Right renal cortex interstitium (tissue), 3 donors: ENCODE measurements at places on chromosomes 2 and 18. TPM values are rescaled to one million over a fixed set of nuclear protein-coding genes. Genes with fewer than 3 reads are reported as not detected.

GRCh38 chr18:45165176-45165713 lies 450.0 kb upstream of the SLC14A2 start:
- DNase-seq = no peak

- DNase-seq = no peak
Measured at GRCh38 chr18:49835405-49835804, 22.1 kb upstream of the ACAA2 start.

DNA sequence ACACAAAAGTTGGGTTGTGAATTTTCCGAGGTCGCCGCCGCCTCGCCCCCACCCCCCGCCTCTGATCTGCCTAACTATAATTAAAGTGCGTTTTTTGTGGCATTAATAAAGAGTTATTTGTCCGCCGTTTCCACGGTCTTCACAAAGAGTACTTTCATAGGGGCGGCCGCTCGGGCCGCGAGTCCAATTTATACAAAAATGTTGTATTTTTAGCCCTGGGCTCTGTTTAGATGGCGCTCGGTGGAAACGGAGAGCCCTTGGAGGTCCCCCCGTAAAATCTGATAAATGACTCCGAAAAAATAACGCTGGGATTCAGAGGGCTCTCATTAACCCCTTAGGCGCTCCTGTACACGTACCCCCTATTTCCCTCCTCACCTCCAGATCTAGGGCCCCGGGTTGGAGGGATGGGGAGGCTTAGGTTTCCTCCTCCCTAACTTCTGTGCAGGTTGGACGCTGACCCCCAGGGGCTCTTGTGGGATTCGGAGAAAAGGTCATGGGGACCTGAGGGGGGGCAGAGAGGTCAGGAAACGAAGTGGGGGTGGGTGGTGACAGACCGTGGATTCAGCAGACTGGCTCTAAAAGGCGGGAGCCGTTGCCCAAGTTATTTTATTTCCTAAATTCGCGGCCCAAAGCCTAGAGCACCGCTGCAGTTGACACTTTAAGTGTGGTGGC lies 1.9 kb downstream of the CYP26B1 start:
- DNase-seq = no peak

DNA sequence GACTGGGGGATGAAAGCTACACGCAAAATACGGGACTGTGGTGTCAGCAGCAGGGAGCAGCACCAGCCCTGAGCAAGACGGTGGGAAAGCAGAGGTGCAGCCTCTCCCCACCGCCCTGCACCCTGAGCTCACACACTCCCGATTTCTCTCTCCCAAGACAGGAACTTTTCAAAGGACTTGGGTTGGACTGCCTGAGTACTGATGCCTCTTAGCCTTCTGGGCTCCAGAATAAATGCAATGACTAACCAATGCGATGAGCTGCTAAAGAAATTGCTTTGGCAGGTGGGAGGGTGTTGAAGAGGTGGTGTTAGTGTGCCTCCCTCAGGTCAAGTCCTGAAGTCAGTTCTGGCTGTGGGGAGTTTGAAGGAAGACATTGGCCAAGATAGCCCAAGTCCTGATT lies 9.6 kb downstream of the TRIM54 start:
- no peak for DNase-seq

DNA sequence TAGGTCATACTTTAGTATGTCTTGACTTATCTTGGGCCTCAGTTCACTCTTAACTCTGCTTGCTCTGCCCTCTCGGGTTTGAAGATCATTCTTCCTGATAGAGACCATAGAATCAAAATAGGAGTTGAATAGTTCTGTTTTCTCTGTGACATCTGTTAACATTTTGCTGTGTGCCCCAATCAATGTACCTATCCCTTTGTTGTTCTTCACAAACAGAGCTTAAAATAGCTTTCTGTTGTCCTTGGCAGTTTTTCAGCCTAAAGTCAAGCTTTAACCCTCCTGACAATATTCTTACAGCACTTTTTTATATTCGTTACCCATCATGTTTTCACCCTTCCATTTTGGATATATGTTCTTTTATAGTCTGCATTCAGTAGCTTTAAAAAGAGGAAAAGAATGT lies 724.5 kb upstream of the FANCL start:
- DNase-seq = no peak

- DNase-seq = no peak
Measured at GRCh38 chr2:50584185-50584584, 447.7 kb downstream of the NRXN1 start.

DNA sequence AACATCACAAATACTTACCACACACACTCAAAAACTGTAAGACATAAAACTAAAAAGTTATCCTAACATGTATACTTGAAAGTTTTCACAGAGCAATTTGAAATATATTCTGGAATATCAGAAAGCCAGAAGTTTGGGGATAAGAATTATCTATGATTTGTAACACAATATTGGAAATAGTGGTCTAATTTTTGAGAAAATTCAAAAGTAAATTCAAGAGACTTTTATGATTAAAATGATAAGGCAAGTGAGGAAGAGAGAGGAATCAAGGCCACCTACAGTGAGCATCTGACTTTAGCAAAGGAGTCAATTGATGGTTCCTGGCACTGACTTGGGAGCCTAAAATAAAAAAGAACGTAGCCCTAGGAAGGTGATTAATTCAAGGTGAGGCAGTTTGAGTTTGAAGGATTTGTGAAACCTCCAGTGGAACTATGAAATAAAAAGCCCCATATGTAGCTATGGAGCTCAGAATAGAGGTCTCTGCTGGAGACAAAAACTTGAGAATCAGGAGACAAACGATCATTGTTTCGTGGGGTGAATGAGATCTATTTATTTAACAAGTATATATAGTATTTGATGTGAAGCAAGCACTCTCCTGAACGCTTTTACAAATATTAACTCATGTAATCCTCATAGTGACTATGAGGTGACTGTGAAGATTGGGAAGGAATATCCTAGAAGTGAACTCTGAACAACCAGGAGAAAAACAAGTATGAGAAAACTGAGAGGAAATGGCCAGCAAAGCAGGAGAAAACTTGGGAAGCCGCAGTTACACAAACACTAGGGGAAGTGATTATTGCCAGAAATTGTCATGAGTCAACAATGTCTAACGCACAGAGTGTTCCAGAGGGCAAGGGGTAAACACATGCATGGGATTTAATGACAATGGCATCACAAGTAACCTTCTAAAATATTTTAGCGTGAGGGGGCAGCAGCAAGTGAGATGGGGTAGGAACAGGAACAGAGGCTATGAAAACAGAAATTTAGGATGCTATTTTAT lies 12.8 kb downstream of the TFPI start:
- no peak for DNase-seq

DNA sequence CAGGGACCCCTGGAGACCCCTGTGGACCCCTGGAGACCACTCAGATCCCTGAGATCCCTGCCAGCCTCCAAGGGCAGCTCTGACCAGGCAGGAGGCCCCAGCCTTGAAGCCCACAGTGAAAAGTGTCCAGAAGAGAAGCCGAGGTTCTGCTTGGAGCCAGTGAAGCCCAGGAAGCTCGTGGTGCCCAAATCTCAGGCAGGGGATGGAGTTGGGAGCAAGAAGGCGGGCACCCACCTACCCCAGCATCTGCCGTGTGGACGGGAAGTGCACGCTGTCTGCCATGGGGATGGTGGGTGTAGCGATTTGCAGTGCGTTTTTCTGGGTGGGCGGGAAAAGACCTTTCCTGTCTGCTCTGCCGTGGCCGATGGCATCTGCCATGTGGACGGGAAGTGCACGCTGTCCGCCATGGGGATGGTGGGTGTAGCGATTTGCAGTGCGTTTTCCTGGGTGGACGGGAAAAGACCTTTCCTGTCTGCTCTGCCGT lies 120.6 kb upstream of the CTDP1 start:
- no peak for DNase-seq

DNA sequence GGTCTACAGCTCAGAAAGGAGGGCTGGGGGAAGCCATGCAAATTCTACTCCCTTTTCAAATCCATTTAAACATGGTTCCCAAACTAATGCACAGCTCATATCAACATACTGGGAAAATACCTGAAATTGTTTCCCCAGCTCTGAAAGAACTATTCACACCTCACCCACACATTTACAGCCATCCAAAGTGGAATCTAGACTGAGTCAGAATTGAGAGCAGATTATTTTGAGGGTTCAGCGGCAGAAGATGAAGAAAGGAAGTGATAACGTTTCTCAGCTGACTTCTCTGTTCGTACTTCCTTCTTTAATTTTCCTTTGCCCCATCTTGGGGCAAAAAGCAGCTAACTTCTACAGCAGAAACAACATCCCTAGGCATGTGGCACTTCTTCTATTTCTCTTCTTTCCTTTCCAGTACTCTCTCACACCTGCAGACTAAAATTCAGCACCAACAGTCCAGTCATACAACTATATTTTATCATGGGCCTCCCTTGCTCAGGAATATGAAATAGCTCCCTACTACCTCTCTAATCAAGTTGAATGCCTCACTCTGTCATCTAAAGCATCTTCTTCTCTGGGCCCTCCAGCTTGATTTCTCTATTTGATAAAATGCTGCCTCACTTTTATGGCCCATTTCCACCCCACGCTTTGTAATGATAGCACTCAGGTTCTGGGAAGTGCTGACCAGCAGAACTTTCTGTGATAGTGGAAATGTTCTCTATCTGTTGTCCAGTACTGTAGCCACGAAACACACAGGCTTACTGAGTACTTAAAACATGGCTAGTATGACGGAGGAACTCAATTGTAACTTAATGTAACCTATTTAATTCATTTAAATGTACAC lies 35.9 kb downstream of the ARHGAP25 start:
- no peak for DNase-seq

GRCh38 chr18:24115628-24116027 lies 23.2 kb upstream of the CABYR start:
- no peak for DNase-seq

DNA sequence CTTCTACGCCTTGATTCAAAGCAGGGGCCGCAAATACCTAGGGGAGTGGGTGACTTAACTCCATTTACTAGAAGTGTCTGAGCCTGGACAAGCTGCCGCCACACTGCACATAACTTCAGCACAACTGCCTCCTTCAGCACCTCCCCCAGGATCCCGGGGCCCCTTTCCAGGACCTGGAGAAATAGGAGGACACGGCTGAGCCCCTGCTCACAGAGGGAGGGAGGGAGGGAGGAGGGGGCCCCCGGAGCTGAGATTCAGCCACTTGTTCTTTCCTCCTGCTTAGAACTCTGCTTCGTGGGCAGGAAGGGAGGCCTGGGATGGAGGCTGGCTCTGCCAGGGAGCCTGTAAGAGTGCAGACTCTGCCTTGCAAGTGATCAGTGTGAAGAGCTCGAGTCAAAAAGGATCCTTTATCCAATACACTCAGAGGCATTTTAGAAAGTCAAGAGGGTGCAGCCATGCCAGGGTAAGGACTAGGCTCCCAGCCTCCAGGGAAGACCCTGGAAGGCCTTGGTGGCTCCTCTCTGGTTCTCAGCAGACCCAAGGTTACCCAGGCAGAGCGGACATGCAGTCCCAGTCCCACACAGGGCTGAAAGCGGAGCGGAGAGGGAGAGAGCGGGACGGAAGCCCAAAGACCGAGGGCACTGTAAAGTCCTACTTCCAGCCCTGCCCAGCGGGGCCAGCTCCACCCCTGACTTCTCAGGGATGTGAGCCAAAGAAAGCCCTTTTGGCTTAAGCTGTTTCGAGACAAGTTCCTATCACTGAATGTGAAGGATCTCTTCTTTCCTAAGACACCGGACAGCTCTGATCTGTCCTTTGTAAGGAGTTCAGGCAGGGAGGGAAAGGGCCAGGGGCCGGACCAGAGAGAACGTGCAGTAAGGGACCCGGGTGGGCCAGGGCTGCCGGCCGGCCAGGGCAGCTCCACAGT lies 8.6 kb upstream of the ARMC9 start:
- DNase-seq = peak; percentile 15

DNA sequence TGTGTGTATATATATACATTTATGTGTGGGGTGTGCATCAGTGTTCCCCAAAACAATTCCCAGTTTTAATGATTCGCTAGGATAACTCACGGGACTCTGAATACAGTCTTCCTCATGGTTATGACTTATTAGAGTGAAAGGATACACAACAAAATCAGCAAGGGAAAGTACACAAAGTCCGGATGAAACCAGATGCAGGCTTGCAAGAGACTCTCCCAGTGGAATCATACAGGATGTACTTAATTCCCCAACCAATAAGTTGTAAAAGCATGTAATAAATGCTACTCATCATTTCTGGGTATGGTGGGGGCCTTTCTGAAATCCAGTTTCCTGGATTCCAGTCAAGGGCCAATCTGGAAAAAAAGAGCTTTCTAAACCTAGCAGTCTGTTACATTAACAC lies 654.1 kb upstream of the SYT4 start:
- no peak for DNase-seq

- no peak for DNase-seq
Measured at GRCh38 chr2:29224693-29225551, 109.7 kb downstream of the CLIP4 start.

DNA sequence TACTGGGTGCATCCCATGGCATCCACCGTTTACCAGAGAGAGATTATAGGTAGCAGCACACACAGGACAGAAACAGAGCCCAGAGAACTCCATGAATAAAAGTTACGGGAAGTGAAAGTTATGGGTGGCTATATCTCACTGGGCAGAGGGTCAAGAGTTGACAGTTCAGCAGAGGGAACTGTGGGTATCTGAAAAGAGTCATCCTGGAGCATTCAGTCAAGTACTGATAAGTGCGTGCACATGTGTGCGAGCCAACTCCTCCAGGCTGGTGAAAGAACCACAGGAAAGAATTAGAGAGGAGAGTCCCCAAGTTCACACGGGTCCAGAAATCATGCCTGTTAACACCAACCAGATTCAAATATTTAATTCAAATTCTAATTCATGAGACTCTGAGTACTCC lies 1588.2 kb downstream of the LRP1B start:
- no peak for DNase-seq

- DNase-seq = no peak
Measured at GRCh38 chr18:8484951-8485350, 124.3 kb upstream of the RAB12 start.

- no peak for DNase-seq
Measured at GRCh38 chr18:1559563-1559962, 654.9 kb downstream of the ADCYAP1 start.

- DNase-seq = no peak
Measured at GRCh38 chr18:48572402-48573126, 33.7 kb downstream of the CTIF start.

- DNase-seq = peak; percentile 34
Measured at GRCh38 chr2:61177727-61178549, 15.9 kb downstream of the C2orf74 start.

GRCh38 chr2:160474319-160474645 lies 19.3 kb downstream of the RBMS1 start:
- no peak for DNase-seq

GRCh38 chr2:187547353-187547979 lies 6.8 kb downstream of the TFPI start:
- DNase-seq = no peak

DNA sequence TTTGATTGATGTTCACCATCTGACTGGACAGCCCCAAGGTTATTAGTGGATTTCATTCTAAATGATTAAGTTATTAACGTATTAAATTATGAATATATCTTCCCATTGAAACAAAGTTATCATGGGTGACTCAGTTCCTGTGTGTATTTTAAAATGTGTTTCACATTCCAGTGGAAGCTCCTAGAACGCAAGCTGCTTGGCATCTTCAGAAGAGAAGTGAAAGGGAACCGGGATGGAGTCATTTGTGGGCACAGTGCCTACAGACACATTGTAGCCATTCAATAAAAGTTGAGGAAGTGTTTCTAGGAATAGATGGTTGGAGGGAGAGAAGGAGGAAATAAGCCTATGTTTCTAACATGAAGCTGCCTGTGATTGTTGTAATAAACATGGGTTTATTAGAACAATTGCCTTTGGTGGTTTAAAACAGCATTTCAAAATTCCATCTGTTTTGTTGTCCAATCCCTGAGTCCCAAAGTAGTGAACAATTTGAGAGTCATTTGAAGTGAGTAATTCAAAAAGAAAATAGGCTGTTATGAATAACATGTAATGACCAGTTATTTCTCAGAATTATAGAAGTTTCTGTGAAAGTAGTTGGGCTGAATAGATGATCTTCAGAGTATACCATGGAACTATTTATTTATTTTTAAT lies 143.5 kb downstream of the PKP4 start:
- DNase-seq = no peak

The ALKAL2 gene
- 5.9 TPM for polyA plus RNA-seq

The CFAP65 gene
- polyA plus RNA-seq = 0.34 TPM
